Karpas-422 (cell line): ENCODE measurements at places on chromosomes 2 and 18. TPM values are rescaled to one million over a fixed set of nuclear protein-coding genes. Genes with fewer than 3 reads are reported as not detected.

DCDC2C gene
- total RNA-seq = not detected in 2 replicates

DNA sequence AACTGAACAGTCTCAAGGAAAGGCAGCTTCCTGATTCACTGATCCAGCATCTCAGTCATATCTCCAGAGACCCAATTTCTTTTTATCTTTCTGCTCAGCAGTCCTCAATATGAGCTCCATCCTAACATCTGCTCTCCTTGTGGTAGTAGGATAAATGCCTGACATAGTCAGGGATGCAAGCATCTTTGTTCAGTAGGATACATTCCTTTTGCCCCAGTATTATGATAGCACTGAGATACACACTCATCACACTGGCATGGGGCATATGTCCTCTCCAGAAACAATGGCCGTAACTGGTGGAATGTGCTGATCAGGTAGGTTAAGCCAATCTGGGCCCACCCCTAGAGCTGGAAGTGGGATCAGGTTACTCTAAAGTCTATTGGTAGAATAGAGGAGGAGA, 207.2 kb downstream of the ETAA1 start:
- no peaks in the 10 kb centered on the region for H3K36me3 ChIP-seq
- no peak for DNase-seq
- no peak overlapping the region for H3K27ac ChIP-seq

- H3K4me1 ChIP-seq = no peaks in the 10 kb centered on the region
- H3K36me3 ChIP-seq = no peaks in the 10 kb centered on the region
- H3K4me3 ChIP-seq = no peak overlapping the region
- H3K27ac ChIP-seq = no peak overlapping the region
- DNase-seq = no peak
Observed at GRCh38 chr2:164984428-164984827, 29.1 kb upstream of the SLC38A11 start.

GRCh38 chr2:178761759-178762371, 45.4 kb downstream of the TTN start:
- H3K27ac ChIP-seq = no peak overlapping the region
- no peaks in the 10 kb centered on the region for H3K27me3 ChIP-seq
- no peaks in the 10 kb centered on the region for H3K4me1 ChIP-seq
- peak; percentile 83 for DNase-seq

LBX2 gene
- 7.2 and 15.8 TPM in 2 replicates for total RNA-seq

DNA sequence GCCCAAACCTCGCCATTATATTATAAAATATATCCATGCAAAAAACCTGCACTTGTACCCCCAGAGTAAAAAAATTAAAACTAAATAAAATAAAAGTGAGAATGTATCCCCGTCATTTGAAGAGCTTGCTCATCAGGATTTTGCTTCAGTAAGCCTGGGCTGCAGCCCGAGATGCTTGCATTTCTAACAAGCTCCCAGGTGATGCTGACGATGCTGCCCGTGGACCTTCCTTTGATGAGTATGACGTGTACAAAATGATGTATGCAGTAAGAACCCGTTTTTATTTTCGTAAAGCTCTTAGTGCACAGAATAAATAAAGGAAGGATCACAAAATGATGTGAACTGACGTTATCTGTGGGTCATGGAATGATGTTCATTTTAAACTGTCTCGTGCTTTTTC, 63.5 kb downstream of the CRACDL start:
- no peak overlapping the region for H3K27ac ChIP-seq
- DNase-seq = no peak
- peaks cover 5% of the 10 kb centered on the region for H3K4me1 ChIP-seq
- no peaks in the 10 kb centered on the region for H3K36me3 ChIP-seq
- H3K27me3 ChIP-seq = no peaks in the 10 kb centered on the region

ANKRD30B gene
- total RNA-seq = not detected in 2 replicates

CPSF3 gene
- 52.5 and 72.6 TPM in 2 replicates for total RNA-seq

DNA sequence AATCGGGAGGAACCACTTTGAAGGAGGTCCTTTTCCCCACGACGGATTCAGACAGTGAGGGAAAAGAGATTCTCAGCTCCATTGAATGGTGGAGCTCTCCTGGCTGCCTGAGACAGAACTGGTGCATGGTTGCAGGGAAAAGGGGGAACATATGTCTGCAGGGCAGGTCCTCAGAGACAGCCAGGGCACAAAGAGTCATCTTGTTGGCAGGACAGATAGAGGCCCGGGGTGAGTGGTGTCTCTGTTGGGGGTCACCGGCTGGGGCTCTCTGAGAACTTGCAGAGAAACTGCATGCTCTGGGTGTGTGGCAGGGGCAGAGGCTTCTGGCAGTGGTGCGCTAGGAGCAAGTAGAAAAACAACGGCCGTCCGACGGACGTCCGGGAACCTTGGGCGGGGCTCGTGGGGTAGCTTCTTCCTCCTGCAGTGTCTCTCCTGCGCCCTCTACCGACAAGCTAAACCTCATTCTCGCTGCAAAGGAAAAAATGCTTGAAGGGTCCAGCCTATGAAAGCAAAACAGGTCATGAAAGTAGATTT, 94.3 kb downstream of the CDCA7 start:
- peak; percentile 96 for DNase-seq
- no peaks in the 10 kb centered on the region for H3K36me3 ChIP-seq
- peak overlapping the region; percentile 63; the same call in 1 of the 2 replicates for H3K4me3 ChIP-seq
- H3K27me3 ChIP-seq = no peaks in the 10 kb centered on the region
- peaks cover 10% of the 10 kb centered on the region for H3K4me1 ChIP-seq

- no peaks in the 10 kb centered on the region for H3K27me3 ChIP-seq
- H3K36me3 ChIP-seq = no peaks in the 10 kb centered on the region
- DNase-seq = no peak
- H3K27ac ChIP-seq = no peak overlapping the region
- no peak overlapping the region for H3K4me3 ChIP-seq
Observed at GRCh38 chr2:11710210-11710609, 36.2 kb upstream of the LPIN1 start.

EML6 gene
- 133 and 187 TPM in 2 replicates for total RNA-seq

GRCh38 chr2:39095624-39096023, 25.2 kb downstream of the SOS1 start:
- peaks cover 67% of the 10 kb centered on the region for H3K4me1 ChIP-seq
- no peak for DNase-seq
- H3K36me3 ChIP-seq = peaks cover 6% of the 10 kb centered on the region; the same call in 1 of the 2 replicates
- H3K27me3 ChIP-seq = no peaks in the 10 kb centered on the region

ZNF892 gene
- 1.1 and 3.5 TPM in 2 replicates for total RNA-seq

NT5DC4 gene
- not detected in 2 replicates for total RNA-seq

DNA sequence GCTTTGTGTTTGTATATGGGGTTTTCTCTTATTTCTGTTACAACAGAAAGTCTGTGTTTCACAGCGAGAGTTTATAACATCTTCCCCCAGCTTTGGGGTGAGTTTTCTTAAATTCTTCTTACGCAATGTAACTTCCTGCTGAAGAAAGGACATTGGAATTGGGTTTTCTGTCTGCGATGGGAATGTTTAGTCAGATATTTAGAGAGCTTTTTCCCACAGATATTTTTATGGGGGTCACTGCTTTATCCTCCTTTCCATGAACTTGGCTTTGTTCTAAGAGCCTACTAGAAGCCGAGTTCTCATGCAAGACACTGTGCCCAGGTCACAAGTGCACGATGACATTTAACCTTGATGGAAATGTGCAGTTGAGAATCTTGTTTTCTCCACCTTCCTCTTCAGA, 22.1 kb downstream of the B3GNT2 start:
- H3K27ac ChIP-seq = no peak overlapping the region
- H3K27me3 ChIP-seq = no peaks in the 10 kb centered on the region
- DNase-seq = no peak
- H3K36me3 ChIP-seq = peaks cover 3% of the 10 kb centered on the region; the same call in 1 of the 2 replicates
- no peak overlapping the region for H3K4me3 ChIP-seq

GRCh38 chr18:77144046-77144445, 11.5 kb upstream of the MBP start:
- no peak overlapping the region for H3K27ac ChIP-seq
- no peak for DNase-seq
- no peaks in the 10 kb centered on the region for H3K36me3 ChIP-seq
- H3K4me1 ChIP-seq = peaks cover 44% of the 10 kb centered on the region

DNA sequence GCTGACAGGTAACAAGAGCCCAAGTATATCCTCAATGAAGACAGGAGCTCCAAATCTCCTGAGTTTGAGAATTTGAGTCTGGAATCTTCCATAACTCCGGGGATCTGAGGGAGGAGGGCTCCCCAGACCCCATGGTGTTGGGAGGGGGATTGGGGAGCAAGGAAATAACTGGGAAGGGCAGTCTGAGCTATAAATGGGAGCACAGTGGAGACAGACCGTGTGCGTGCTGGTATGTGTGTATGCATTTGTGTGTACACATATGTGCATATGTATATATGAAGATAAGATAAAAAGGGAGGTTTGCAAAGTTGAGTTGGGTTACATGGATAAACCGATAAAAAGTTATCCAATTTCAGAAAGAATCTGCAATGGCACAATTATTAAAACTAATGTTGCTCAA, 2.3 kb downstream of the APCDD1 start:
- H3K27me3 ChIP-seq = no peaks in the 10 kb centered on the region
- H3K4me1 ChIP-seq = peaks cover 7% of the 10 kb centered on the region
- DNase-seq = no peak
- H3K36me3 ChIP-seq = no peaks in the 10 kb centered on the region
- no peak overlapping the region for H3K27ac ChIP-seq

CHST10 gene
- 22.6 and 28.7 TPM in 2 replicates for total RNA-seq

DNA sequence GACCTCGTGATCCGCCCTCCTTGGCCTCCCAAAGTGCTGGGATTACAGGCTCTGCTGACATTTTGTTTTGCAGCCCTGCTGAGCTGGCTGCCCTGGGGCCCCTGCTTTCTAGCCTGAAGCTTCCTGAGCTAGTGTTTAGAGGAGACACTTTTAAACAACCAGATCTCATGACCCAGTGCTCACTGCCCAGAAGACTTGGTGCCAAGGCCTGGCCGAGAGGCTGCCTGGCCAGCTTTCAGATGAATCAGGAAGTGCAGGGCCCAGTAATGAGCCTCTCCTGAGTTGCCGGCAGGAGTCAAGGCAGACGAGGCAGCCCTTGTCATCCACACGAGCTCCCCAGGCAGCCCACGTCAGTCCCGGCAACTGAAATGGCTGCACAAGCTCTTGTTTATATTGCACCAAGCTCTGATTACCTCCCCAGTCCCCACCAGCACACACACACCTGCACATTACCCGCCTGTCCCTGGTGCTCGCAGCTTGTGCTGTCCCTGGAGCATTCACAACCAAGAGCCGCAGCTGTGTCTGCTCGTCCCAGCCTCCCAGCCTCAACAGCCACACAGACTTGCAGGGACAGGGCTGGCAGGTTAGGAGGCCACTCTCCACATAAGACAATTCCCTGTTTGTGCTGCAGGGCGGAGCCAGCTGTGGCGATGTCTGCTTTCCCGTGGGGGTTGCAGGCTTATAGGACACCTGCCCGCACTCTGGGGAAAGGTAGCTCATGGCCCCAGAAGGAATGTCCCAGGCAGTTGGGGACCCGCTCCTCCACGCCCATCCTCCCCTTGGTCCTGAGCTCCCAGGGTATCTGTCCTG, 331.2 kb upstream of the MYT1L start:
- 0 out of 2 replicates have a peak, but pooled peaks cover 2% of the 10 kb centered on the region for H3K27me3 ChIP-seq
- H3K4me3 ChIP-seq = no peak overlapping the region
- peaks cover 4% of the 10 kb centered on the region; the same call in 1 of the 2 replicates for H3K4me1 ChIP-seq
- no peak overlapping the region for H3K27ac ChIP-seq

- DNase-seq = no peak
- no peaks in the 10 kb centered on the region for H3K36me3 ChIP-seq
- no peaks in the 10 kb centered on the region for H3K27me3 ChIP-seq
- no peak overlapping the region for H3K27ac ChIP-seq
- no peak overlapping the region for H3K4me3 ChIP-seq
Observed at GRCh38 chr2:134417968-134418582, 164.2 kb downstream of the MGAT5 start.

EFR3B gene
- total RNA-seq = 0.22 and 0.58 TPM in 2 replicates

GALR1 gene
- total RNA-seq = not detected in 2 replicates

ATP6V1B1 gene
- total RNA-seq = not detected in 2 replicates

DNA sequence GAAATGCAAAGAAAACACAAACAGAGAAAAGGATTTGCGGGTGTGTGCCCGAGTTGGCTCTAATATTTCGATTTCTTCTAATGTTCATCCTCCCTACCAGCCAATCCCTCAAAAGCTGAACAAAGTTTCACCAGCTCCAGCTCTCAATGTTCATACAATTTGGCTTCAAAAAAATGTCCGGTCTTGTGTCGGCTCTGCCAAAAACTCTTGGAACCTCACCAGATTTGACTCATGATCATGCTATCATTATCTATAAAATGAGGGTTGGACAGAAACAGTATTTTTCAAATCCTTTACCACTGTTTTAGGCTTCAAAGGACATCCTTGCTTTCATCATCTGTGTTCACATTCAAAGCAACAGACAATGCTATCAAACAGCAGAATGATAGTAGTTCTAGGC, 88.2 kb downstream of the CRACDL start:
- no peaks in the 10 kb centered on the region for H3K36me3 ChIP-seq
- no peaks in the 10 kb centered on the region for H3K27me3 ChIP-seq
- DNase-seq = no peak

MATN3 gene
- total RNA-seq = not detected in 2 replicates

DNA sequence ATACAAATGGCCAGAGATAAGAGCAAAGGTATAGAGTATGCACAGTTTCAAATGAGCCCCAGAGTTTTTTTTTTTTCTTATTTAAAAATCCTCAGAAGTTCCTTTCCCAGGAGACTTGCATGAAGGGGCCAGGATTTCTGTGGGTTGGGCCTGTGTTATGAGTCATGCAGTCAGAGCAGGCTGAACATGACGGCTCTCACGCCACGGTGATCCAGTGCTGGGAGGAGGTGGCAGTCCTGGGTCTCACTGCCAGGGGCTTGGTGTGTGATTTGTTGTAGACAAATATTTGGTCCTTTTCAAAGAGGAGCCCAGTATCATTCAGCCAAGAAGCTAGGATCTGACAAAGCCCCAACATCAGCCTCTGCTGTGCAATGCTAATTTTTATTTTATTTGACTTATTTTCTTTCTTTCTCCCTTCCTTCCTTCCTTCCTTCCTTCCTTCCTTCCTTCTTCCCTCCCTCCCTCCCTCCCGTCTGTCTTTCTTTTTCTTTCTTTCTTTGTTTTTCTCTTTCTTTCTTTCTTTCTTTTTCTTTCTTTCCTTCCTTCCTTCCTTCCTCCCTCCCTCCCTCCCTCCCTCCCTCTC, 10.4 kb upstream of the KCNE4 start:
- no peak overlapping the region for H3K4me3 ChIP-seq
- no peaks in the 10 kb centered on the region for H3K4me1 ChIP-seq
- DNase-seq = no peak
- no peaks in the 10 kb centered on the region for H3K27me3 ChIP-seq
- H3K36me3 ChIP-seq = no peaks in the 10 kb centered on the region

DNA sequence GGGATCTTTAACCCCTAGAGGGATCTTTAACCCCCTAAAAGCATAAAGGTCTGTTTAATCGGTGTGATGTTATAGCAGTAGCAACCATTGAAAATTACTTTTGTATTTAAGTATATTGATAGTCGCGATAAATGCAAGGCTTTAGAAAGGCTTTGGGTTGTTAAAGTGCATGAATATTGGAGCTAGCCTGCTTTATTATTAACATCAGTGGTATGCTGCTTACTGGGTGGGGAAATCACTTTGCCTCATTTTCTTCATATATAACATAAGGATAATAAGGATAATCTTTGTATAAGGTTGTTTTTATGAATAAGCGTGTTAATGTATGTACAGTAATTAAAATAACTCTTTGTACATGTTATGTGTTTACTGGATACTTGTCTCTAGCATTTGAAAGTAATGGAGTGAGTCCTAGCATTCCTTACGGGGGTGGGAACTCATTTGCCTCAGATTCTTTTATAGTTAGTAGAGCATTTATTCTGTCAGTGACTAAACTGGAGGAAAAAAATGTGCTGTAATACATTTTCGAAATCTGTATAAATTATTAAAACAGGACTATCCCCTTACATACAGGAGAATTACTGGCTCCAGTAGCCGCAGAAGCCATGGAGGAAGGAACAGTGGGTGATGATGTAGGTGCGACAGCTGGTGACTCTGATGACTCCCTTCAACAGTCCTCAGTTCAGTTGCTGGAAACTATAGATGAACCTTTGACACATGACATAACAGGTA, 122.2 kb downstream of the BIRC6 start:
- peaks cover 68% of the 10 kb centered on the region for H3K36me3 ChIP-seq
- H3K27me3 ChIP-seq = no peaks in the 10 kb centered on the region
- H3K4me3 ChIP-seq = no peak overlapping the region
- no peak overlapping the region for H3K27ac ChIP-seq
